Stimulated activated CD4-positive, alpha-beta T cell treated with anti-CD3 and anti-CD28 coated beads, Interleukin-15, amount 100 ng/mL, for 48 hours (primary cell): ENCODE measurements at places on chromosomes 4 and X.

GRCh38 chr4:174592256-174592984 is 70.1 kb upstream of the HPGD start:
- no peak for DNase-seq

DNA sequence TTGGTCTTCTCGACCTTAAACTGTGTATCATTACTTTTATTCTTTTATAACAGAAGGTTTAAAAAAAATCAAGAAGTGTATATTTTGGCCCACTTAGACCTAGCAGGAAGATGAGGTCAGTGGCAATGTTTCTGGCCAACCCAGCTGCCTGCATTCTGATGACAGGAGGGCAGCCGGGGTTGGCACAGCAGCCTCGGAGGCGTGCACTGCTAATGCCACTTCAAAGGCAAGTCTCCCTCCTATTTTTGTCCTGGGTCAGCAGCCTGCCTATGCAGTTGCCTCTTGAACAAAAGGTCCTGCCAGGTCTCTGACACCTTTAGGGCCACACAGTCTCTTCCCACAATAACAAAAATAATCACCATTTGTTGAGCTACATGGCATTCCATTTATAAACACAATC is 89.4 kb upstream of the MYOZ2 start:
- no peak for DNase-seq

GRCh38 chrX:151570561-151570960 is 7.1 kb downstream of the PASD1 start:
- no peak for DNase-seq

DNA sequence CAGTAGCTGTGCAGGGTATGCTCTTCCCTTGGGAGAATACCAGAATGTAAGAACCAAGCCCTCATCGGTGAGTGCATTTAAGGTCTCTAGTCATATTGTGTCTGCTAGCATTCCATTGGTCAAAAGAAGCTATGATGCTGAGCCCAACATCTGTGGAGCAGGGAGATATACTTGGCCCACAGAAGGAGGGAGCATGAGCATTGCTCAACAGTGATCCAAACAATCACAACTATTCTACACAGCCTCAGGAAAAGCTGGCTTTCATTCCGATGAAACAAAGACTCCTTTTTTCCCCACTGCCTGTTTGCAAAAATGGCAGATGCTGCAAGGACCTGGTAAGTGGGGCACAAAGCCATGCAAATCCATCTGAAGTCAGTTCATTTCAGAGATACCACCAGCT is 80.6 kb upstream of the DHX15 start:
- DNase-seq: no peak

- no peak for DNase-seq
These were observed 296.0 kb upstream of the HS3ST1 start for GRCh38 chr4:11724731-11725130.

GRCh38 chrX:97524997-97525396 is 641.3 kb downstream of the RPA4 start:
- DNase-seq: no peak

DNA sequence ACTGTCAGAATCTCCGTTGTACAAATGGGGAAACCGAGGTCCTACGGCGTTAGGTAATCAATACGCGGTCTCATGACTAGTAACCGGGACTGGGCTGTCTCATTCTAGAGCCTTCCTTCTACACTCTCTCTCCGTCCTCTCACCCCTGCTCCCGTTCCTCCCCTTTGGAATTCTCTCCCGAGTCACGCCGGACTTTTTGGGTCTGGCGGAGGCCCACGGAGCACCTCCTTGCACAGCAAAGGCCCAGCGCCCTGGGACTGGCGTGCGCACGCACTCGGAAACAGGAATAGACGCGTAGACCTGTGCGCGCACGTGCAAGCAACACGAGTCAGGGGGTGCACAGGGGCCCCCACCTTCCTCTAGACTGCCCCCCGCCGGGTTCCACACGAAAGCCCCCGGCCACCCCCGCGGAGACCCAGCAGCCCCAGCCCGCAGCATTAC is 361 bp downstream of the QDPR start:
- DNase-seq: peak; percentile 41

- no peak for DNase-seq
These were observed 442.1 kb downstream of the CENPC start for GRCh38 chr4:67103001-67103747.

DNA sequence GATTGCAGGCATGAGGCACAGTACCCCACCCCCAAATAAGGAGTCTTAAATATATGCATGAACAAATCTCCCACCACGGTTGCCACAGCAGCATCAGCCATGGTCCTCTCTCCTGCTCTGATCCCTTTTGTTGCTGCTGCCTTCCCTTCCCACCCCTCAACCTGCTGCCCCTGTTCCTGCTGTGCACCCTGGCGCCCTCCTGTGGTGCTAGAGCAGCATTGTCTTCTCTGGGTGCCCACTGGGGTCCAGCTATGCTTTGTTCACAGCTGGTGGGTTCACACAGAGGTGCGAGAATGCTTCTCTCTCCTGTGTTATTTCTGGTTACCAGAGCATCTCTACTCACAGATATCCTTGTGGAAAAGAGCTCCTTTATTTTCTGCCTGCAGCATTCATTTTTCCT is 116.2 kb downstream of the GATB start:
- DNase-seq: no peak

DNA sequence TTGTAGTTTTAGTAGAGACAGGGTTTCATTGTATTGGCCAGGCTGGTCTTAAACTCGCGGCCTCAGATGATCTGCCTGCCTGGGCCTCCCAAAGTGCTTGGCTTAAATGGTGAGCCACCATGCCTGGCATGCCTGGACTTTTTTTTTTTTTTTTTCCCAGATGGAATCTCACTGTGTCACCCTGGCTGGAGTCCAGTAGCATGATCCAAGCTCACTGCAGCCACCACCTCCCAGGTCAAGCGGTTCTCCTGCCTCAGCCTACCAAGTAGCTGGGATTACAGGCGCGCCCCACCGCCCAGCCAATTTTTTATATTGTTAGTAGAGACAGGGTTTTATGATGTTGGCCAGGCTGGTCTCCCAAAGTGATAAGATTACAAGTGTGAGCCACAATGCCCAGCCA is 8.4 kb downstream of the UBE2K start:
- DNase-seq: no peak

DNA sequence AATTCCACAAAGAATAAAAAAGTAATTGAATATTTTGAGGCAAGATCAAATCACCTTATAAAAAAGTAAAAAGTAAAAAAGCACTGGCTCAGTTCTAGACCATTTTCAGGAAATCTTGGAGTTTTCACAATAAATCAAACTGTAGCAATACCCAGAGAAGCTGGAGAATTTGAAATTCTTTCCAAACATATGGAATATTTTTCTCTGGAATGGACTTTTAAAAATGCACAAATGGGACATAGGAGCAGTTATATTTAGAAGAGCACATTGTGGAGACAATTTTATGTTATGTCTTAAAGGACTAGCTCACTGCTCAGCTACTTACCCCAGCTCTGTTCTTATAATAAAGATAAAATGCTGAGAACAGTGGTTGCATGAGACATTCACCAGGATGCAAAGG is 211.9 kb upstream of the KIT start:
- no peak for DNase-seq

GRCh38 chr4:7387925-7388324 is 46.8 kb downstream of the PSAPL1 start:
- no peak for DNase-seq

DNA sequence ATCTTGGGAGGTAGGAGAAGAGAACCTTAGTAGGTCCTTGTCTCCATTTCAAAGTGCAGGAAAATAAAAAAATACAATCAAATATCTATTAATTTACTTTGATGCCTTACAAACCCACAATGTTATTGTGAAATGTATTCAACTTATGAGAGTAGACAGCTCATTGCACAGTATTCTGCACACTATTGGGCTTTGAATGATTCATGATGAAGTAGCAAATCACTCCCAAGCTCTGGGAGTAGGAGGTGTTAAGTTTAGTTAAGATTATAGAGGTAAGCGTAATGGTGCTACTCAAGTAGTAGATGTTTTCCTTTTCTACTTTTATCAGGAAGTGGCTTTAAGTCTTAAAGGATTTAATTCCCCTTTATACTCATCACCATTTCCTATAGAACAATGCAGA is 32.8 kb upstream of the TMPRSS11A start:
- DNase-seq: no peak
